ENCODE measurements at places on chromosomes 1 and 21.

DNA sequence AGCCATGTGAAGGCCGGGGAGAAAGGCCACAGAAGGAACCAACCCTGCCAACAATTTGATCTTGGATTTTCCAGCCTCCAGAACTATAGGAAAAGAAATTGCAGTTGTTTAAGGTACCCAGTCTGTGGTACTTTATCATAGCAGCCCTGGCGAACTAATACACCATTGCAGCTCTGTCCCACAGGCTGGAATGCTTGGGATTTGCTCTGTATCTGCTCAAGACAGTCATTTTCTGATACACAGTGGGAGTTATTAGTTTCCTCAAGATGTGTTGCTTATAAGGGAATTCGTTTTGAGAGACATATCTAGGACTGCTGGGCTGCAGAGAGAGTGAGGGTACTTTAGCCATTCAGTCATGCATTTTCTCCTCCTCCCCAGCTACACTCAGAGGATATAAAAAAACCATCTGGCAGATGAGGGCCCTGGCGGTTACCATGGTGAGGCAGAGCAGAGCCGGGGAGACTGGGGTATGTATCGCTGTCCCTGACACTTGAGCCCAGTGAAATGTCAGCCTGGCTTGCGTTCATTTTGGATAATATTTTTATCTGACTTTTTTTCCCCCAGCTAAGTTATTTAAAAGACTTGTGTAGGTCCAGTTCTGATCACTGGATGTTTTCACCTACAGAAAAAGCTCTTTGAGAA, 104.6 kb downstream of the DIRAS3 start:
- no peak for DNase-seq

DNA sequence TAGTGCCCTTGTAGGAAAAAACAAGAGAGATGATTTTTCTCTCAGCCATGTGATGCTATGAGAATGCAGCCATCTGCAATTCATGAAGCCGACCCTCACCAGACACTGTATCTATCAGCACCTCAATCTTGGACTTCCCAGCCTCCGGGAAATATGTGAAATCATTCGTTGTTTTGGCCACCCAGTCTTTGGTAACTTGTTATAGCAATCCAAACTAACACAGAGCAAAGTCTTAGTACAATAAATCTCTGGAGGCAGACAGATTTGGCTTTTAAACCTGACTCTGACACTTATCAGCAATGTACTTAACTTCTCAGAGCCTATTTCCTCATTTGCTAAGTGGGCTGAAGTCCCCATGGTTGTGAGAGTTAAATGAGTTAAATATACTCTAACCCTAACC, 5.1 kb upstream of the MED18 start:
- no peak for DNase-seq

DNA sequence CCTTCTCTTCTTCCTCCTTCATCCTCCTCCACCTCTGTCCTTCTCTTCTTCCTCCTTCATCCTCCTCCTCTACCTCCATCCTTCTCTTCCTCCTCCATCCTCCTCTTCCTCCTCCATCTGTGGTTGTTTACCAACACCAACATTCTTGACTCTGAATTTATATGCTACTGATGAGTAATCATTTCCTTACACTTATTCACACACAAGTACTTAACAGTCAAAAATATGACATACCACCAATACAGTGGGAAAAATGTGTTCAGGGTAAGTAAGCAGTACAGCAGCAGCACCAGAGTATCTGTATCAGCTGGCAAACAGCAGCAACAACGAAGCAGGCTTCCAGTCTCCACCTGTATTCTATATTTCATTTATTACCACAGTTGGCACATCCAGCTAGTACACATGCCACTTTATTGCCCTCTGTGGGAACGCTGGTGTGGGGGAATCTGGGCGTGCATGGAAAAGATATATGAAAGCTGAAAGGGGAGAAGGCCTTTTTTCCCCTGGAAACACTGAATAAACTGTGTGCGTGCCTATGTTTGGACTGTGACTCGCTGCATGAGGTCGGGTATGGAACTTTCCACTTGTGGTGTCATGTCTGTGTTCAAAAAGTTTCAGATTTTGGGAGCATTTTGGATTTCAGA, 16.0 kb downstream of the ADSS2 start:
- no peak for DNase-seq

GRCh38 chr1:71792264-71792663, 490.1 kb downstream of the NEGR1 start:
- no peak for DNase-seq

DNA sequence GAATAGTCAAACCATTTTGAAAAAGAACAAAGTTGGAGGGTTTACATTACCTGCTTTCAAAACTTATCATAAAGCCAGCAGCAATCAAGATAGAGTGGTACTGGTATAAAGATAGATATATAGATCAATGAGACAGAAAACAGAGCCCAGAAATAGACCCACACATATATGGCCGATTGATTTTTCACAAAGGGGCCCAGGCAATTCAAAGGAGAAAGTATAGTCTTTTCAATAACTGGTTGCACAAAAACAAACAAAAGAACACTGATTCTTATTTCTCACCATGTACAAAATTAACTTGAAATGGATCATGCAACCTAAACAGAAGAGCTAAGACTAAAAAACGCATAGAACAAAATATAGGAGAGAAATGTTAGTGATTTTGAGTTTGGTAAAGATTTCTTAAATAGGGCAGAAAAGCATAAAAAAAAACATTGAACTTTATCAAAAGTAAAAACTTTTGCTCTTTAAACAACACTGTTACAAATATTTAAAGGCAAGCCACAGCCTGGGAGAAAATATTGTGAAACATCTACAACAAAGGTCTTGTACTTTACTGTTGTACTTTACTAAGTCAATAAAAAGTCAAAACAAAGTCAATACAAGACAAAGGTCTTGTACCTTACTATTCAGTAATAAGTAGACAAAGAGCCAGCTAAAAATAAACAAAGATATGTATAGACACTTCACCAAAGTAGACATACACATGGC, 50.2 kb downstream of the ST3GAL3 start:
- DNase-seq, result no peak

GRCh38 chr21:33080376-33080775, 10.4 kb downstream of the OLIG1 start:
- DNase-seq, result no peak

DNA sequence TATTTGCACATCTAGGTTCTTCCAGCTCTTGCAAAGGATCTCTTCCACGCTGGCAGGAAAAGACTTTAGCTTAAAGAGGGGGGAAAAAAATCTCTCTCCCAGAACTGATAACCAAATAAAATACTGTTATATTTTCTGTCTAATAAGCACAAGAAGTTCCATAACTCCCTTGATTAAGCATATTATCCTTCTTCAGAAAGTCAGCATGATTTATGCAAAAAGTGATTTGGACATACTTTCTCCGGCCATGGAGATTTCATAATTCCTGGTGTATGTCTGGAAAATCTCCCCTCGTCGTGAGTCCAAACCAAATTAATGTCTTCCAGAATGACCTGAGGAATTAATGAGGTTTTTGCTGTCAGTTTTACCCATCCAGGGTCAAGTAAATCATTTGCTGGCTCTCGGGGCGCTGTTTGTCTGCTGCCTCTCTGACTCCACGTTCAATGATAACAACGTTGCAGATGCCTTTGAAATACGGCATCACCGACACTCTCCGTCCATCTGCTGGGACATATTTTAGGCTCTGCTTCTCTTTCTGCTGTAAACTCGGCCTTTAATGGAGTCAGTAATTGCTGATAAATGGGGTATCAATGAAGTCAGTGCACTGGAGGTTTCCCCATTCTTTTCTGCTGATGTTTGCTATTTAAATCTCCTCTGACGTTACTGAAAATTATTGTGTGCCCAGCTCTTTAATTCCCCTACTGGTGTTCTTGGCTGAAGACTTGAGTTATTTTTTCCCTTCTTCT, 112.9 kb downstream of the HLX start:
- DNase-seq, result no peak

DNA sequence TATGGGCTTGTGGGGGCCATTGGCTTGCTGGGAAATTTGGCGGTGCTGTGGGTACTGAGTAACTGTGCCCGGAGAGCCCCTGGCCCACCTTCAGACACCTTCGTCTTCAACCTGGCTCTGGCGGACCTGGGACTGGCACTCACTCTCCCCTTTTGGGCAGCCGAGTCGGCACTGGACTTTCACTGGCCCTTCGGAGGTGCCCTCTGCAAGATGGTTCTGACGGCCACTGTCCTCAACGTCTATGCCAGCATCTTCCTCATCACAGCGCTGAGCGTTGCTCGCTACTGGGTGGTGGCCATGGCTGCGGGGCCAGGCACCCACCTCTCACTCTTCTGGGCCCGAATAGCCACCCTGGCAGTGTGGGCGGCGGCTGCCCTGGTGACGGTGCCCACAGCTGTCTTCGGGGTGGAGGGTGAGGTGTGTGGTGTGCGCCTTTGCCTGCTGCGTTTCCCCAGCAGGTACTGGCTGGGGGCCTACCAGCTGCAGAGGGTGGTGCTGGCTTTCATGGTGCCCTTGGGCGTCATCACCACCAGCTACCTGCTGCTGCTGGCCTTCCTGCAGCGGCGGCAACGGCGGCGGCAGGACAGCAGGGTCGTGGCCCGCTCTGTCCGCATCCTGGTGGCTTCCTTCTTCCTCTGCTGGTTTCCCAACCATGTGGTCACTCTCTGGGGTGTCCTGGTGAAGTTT, 550 bp downstream of the RXFP4 start:
- no peak for DNase-seq

- DNase-seq, result no peak
Observed at GRCh38 chr1:94739521-94740061, 80.6 kb upstream of the SLC44A3 start.

- no peak for DNase-seq
Observed at GRCh38 chr1:32485554-32486255, 20.8 kb downstream of the ZBTB8B start.

DNA sequence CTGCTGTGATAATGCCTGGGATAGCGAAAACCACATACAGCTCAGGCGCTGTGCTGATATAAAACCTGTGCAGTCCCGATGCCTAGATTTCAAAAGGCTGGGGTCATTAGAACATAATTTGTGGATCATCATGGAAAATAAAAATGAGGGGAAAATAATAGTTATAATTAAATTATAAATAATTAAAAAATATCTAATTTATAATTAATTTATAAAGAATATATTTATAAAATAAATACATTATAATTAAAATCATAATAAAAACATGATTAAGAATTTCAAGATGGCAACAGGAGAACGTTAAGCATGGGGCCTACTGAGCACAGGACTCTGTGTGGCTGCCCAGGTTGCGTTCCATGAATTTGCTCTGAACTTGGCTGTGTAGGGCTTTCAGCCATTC, 53.9 kb downstream of the C21orf91 start:
- DNase-seq, result no peak

DNA sequence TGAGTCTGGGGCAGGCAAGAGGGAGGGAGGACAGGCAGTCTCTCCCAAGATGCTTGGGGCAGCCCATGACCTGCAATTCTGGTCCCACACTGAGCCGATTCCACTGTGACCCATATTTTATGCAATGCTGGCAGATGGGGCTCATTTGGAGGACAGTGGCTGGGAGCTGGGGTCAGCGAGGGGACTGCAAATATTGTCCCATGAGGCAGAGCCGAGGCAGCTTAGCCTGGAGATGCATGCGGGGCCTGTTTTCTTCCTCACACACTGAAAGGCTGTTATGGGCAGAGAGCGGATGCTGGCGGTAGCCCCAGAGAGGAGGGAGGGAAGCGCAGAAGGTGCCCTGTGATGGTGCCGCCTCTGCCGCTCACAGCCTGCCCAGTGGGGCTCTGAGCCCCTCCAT, 128.5 kb upstream of the POU3F1 start:
- DNase-seq, result no peak

- no peak for DNase-seq
Observed at GRCh38 chr1:169550294-169550693, 36.0 kb downstream of the F5 start.

- no peak for DNase-seq
Observed at GRCh38 chr1:11434926-11435325, 44.0 kb upstream of the DISP3 start.

DNA sequence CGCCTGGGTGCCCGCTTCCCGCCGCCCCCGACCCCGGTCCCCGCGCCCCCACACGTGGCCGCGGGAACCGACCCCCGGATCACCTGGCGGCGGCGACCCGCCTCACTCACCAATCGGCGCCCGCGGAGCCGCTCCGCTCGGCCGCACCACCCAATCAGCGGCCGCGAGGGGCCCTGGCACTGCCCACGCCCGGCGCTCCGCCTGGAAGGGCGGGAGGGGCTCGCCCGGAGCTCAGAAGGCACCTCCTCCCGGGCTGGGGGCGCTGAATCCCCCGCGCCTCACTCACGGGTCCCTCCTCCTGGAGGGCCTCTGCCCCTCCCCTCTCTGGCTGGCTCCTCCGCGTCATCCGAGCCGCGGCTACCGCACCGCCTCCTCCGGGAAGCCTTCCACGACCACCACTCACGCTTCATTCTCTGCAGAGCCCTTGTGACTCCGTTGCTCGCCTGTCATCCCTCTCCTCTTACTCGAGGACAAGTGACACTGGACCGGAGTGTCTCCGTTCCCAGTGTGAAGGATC, 374 bp downstream of the SH2D5 start:
- peak; percentile 42 for DNase-seq

DNA sequence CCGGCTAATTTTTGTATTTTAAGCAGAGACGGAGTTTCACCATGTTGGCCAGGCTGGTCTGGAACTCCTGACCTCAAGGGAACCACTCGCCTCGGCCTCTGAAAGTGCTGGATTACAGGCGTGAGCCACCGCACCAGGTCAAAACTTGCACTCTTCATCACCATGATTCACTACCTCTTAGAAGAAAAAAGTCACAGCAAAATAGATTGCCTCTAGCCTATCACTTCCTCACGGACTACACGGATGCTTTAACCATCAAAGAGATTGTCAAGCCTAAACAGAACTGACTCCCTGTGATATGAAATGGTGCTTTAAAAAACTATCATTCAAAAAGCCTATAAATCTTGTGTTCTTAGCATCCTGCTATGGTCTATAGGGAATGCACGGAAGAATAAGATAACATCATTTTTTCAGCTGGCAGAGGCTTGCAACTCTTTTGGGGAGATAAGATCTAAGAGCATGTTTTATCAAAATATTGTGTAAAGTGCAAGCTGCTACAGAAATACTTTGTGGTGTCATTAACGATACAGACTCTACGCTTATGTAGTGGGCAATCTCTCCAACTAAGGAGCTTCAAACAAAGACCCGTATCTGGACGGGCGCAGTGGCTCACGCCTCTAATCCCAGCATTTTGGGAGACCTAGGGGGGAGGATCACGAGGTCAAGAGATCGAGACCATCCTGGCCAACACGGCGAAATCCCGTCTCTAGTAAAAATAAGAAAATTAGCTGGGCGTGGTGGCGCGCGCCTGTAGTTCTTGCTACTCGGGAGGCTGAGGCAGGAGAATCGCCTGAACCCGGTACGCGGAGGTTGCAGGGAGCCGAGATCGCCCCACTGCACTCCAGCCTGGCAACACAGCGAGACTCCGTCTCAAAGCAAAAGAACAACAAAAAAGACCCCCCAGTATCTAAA, 966 bp downstream of the TFB2M start:
- no peak for DNase-seq

- no peak for DNase-seq
Observed at GRCh38 chr1:165580931-165581871, 37.4 kb downstream of the LRRC52 start.

DNA sequence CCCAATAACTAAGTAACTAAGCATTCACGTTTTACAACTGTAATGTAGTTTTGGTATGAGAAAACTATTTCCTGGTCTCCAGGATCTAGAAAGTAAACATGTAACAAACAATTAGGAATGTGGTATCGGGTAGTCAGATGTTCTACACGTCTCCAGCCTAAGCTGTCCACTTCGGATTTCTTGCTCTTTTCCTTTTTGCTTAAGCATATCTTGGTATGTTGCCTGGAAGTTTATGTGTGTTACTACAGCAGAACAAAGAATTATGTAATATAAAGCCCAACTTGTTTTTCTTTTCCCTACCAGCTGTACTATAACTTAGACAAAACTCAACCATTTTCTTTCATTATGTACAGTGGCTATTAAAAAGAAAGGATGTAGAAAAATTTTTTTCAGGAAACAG, 20.4 kb upstream of the WARS2 start:
- no peak for DNase-seq
